OCI-LY7 (cell line): ENCODE measurements at places on chromosomes 6 and 20. TPM values are rescaled to one million over a fixed set of nuclear protein-coding genes. Genes with fewer than 3 reads are reported as not detected.

The OPRL1 gene
- 6.1 and 7.6 TPM in 2 replicates for total RNA-seq

The EDN1 gene
- total RNA-seq, result not detected in 2 replicates

The COL9A1 gene
- not detected in 2 replicates for total RNA-seq

The IL20RA gene
- total RNA-seq, result not detected in 2 replicates

The ELOVL2 gene
- not detected in 2 replicates for total RNA-seq

GRCh38 chr20:52473186-52473585, 281.6 kb upstream of the ZFP64 start:
- no peak for DNase-seq

GRCh38 chr6:53369876-53370515, 21.2 kb upstream of the ELOVL5 start:
- no peak for DNase-seq

DNA sequence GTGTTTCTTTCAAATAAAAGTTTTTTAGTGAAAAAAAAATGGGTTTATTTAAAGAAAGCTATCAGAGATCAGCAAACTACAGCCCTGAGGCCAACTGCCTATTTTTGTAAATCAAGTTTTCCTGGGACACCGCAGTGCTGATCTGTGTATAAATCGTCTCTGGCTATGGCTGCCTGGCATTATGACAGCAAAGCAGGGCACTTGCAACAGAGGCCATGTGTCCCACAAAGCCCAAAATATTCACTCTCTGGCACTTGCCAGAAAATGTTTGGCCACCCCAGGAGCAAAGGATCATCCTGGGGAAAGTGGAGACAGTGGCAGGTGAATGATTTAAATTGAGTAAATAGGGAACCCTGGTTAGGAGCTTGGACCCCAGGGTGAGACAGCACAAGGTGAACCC, 291.6 kb downstream of the PREX1 start:
- no peak for DNase-seq
